Thyroid gland (tissue), 4 donors: ENCODE measurements at places on chromosomes 4 and X. TPM values are rescaled to one million over a fixed set of nuclear protein-coding genes. Genes with fewer than 3 reads are reported as not detected.

DNA sequence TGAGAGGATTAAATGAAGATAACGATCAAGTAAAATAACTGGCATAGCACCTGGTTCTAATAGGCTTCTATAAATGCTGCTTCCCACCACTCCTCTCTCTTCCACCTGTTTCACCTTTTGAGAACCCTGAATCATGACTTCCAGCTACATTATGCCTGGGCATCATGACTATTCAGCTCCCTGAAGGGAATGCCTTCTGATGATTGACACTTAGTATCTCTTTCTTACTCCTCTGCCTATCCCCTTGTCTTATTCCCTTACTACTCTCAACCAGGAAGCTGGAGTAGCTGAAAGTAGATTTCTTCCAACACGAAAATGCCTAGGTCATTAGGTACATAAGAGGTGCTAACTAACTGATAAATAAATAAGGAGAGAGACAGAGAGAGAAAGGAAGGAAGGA is 24.7 kb upstream of the CXCL8 start:
- H3K27ac ChIP-seq, result no peak overlapping the region
- DNase-seq, result no peak
- H3K4me1 ChIP-seq, result peaks cover 5% of the 10 kb centered on the region

DNA sequence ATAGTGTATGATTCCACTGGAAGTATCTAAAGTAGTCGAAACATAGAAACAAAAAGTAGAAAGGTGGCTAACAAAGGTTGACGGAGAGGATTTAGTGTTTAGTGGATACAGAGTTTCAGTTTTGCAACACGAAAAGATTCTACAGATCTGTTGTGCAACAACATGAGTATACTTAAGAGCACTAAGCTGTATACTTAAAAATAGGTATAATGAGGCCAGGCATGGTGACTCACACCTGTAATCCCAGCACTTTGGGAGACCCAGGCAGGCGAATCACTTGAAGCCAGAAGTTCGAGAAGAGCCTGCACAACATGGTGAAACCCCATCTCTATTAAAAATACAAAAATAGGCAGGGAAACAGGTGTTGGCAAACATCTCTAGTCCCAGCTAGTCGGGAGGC is 7.9 kb upstream of the ATRX start:
- no peak overlapping the region for H3K4me3 ChIP-seq
- H3K27ac ChIP-seq, result no peak overlapping the region
- no peaks in the 10 kb centered on the region for H3K36me3 ChIP-seq
- H3K4me1 ChIP-seq, result no peaks in the 10 kb centered on the region

GRCh38 chr4:121209171-121209570 is 45.0 kb upstream of the TNIP3 start:
- no peaks in the 10 kb centered on the region for H3K36me3 ChIP-seq
- no peak overlapping the region for H3K4me3 ChIP-seq
- no peaks in the 10 kb centered on the region for H3K4me1 ChIP-seq
- DNase-seq, result no peak

DNA sequence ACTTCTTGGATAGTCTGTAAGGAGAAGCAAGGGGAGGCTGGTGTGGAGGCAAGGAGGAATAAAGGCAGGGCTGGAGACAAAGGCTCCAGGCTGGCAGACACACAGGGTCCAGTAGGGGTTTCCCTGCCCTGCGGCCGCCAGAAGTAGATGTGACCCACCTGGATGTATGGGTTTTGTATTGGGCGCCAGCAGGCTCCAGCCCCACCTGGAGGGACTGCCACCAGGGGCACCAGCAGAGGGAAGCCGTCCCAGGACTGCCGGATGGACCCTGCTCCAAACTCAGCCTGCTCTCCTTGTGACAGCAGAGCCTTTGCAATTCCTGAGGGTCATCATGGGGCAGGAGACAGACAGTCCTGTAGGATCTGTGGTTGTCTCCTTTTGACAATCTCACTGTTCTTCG is 52.7 kb downstream of the MGST2 start:
- no peaks in the 10 kb centered on the region for H3K27me3 ChIP-seq
- DNase-seq, result no peak
- no peak overlapping the region for H3K27ac ChIP-seq
- no peaks in the 10 kb centered on the region for H3K4me1 ChIP-seq
- no peak overlapping the region for H3K4me3 ChIP-seq

DNA sequence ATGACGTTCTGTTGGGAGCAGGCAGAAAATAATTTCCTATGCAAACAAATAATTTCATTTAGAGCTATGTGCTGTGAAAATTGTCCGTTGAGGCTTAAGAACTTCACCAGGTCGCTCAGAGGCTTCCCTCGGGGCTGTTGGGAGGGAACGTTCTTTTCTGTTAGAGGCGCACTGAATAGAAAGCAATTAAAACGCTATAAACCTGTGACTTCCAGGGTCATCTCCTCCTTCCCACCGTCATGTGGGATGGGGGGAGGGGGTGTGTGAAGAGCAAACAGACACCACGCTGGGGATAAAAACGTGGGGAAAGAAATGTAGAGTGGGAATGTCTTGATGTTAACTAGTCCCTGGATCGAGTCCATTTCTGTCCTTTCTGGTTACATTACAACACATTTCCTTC is 35.2 kb upstream of the ZNF518B start:
- no peaks in the 10 kb centered on the region for H3K27me3 ChIP-seq
- H3K27ac ChIP-seq, result no peak overlapping the region
- H3K36me3 ChIP-seq, result no peaks in the 10 kb centered on the region
- no peak for DNase-seq

DNA sequence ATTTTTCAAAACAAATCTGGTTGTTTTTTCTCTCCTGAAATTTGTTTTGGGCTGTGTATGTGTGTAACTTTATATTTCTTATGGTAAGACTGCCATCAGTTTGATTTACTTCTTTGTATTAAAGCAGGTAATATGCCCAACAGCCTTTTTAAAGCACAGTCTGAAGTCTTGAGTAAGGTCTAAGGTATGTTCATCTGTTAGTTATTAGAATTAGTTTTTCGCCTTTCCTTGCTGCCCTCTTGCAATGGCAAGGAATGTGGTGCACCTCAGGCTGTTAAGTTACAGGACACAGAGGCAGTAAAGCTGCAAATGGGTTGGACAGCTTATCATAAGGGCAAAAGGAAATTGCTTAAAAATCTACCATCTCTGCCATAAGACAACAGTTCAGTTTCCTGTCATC is 71.8 kb downstream of the METTL14 start:
- H3K36me3 ChIP-seq, result peaks cover 10% of the 10 kb centered on the region
- H3K27ac ChIP-seq, result no peak overlapping the region
- DNase-seq, result no peak
- H3K4me1 ChIP-seq, result peaks cover 10% of the 10 kb centered on the region

DNA sequence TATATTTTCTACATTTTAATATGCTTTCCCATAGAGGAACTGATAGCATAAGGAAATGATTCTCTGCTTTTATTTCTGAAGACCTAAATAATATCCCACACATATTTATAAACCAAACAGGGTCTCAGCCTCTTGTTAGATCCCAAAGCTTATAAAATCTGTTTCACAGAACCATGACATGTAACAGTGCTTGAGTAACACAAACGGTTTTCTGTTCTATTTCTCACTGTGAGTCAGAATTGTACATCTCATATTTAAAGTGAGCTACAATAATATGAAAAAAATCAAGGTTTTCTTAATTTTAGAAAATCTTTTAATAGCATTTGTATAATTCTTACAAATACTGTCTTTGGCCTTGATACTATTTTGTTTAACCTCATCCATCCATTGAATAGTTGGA is 51.2 kb downstream of the NR3C2 start:
- H3K36me3 ChIP-seq, result no peaks in the 10 kb centered on the region
- H3K27me3 ChIP-seq, result no peaks in the 10 kb centered on the region
- DNase-seq, result no peak
- H3K4me1 ChIP-seq, result peaks cover 5% of the 10 kb centered on the region
- H3K4me3 ChIP-seq, result no peak overlapping the region
- H3K27ac ChIP-seq, result no peak overlapping the region

DNA sequence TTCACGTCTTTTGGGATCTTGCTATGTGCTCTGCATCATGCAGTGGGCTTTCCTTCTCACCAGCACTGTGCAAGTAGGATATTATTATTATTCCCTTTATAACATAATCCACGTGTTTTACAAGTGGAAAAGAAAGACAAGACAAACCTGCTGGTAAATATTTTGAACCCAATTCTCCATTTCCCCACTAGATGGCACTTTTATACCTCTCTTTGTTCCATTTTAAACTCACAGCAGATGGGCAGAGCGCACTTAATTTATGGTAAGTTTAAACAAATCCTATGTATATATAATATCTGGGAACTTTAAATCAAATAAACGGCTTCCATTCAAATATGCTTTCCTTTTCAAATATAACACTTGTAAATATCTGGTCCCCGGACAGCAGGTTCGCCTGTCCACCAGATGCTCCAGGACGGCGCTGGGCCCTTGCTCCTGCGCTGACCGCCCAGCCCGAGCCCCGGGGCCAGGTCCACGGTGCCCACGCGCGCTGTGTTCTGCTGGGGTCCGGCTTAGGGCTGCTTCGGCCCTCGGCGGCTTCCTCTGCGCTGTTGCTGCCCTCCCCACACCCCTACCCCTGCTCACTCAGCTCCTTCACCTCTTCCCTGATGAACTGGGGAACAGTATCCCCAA is 31.1 kb downstream of the F11 start:
- H3K4me1 ChIP-seq, result no peaks in the 10 kb centered on the region
- H3K27me3 ChIP-seq, result no peaks in the 10 kb centered on the region
- DNase-seq, result no peak
- H3K27ac ChIP-seq, result no peak overlapping the region
- no peak overlapping the region for H3K4me3 ChIP-seq
- no peaks in the 10 kb centered on the region for H3K36me3 ChIP-seq

- no peaks in the 10 kb centered on the region for H3K36me3 ChIP-seq
- DNase-seq, result no peak
- H3K27me3 ChIP-seq, result no peaks in the 10 kb centered on the region
- H3K4me1 ChIP-seq, result peaks cover 7% of the 10 kb centered on the region
- no peak overlapping the region for H3K27ac ChIP-seq
Observed at GRCh38 chr4:26204249-26204825, 116.5 kb upstream of the RBPJ start.

DNA sequence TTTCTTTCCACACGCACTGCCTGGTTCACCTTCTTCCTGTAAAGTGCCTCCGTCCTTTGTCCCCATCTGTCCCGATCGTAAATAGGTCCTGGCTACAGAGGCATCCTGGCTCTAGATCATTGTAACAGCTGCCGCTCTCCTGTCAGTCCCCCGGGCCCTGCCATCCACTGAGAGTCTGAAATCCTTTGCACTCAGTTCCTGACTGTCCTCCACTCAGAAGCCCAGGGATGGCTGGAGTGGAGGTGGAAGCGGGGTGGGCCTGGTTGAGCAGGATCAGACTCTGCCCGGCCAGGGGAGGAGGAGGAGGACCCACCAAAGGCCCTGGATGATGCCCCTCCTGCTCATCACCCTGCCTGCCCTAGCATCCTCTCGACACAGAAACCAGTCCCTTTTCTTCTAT is 29.8 kb downstream of the PIGG start:
- no peaks in the 10 kb centered on the region for H3K27me3 ChIP-seq
- H3K27ac ChIP-seq, result no peak overlapping the region
- no peaks in the 10 kb centered on the region for H3K4me1 ChIP-seq
- no peak overlapping the region for H3K4me3 ChIP-seq
- DNase-seq, result no peak

DNA sequence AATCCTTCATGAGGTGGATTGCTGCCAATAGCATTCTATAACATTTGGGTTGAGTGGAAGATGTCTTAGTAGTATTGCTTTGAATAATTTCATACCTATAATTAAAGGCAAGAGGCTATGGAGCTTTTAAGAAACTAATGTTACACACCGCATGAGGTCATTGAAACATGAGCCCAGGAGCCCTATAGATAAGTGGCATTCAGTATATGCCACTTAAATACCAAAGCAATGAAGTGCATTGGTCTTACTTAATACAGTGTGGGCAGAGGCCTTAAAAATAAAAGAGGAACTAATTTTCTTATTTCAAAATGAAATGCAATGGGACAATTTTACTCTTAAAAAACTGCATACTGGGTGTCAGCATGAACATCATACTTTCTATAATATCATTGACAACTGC is 47.5 kb downstream of the SPATA18 start:
- H3K27me3 ChIP-seq, result no peaks in the 10 kb centered on the region
- H3K4me1 ChIP-seq, result no peaks in the 10 kb centered on the region
- no peak for DNase-seq

DNA sequence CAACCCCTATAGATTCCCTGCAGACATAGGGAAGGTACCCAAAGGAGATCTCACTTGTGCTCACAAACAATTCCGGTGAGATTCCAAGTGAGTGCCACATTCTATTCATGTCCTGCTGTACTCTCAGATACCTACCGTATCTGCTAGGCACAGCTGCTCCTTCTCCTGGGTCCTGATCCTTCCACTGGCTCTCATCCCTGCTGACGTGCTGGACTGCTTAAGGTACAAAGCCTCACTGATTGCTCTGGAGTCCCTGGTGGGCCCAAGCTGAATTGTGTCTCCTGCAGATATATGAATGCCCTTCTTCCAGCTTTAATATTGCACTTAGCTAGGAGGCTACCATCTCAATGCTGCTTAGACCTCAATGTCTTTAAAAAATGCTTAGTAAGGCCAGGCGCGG is 2.4 kb downstream of the TCEAL1 start:
- no peak overlapping the region for H3K4me3 ChIP-seq
- H3K4me1 ChIP-seq, result no peaks in the 10 kb centered on the region
- no peak for DNase-seq
- H3K36me3 ChIP-seq, result no peaks in the 10 kb centered on the region
- no peaks in the 10 kb centered on the region for H3K27me3 ChIP-seq

DNA sequence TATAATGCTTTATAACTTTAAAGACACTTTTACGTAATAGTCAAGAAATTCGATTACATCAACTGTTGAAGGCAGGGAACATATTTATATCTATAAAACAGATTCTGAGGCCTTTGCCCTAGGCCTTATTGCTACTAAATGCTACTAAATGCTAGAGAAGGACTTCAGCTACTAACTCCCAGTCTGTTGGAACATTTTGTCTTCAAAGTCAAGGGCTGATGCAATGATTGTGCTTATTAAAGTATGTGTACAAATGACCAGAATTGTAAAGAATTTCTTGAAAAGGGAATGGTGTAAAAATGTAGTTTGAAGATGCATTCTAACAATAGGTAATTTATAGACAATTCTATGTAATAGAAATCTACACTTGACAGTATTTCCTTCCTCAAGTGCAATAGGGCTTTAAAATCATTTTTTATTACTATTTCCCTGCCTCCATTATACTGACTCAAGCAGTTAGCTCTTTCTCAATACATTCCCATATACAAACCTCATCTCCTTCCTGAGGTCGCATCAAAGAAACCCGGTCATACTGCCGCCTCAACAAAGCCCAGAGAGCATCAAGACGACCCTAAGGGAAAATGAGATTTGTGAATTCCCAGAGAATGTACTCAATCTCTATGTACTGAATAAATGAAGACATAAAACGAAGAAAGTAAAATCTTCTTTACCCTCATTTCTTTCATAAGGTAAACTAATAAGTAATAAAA is 95.7 kb downstream of the ANTXR2 start:
- H3K36me3 ChIP-seq, result peaks cover 4% of the 10 kb centered on the region
- DNase-seq, result no peak
- no peaks in the 10 kb centered on the region for H3K27me3 ChIP-seq
- H3K27ac ChIP-seq, result no peak overlapping the region
- no peaks in the 10 kb centered on the region for H3K4me1 ChIP-seq
- no peak overlapping the region for H3K4me3 ChIP-seq

The LRCH2 gene
- 4.6 TPM for total RNA-seq

The UFSP2 gene
- 44.1 TPM for total RNA-seq

The CT47B1 gene
- not detected for total RNA-seq

The VSIG1 gene
- 0.20 TPM for total RNA-seq

The ARX gene
- total RNA-seq, result not detected

The GYPB gene
- not detected for total RNA-seq
